ENCODE measurements at places on chromosomes 6 and 20.

DNA sequence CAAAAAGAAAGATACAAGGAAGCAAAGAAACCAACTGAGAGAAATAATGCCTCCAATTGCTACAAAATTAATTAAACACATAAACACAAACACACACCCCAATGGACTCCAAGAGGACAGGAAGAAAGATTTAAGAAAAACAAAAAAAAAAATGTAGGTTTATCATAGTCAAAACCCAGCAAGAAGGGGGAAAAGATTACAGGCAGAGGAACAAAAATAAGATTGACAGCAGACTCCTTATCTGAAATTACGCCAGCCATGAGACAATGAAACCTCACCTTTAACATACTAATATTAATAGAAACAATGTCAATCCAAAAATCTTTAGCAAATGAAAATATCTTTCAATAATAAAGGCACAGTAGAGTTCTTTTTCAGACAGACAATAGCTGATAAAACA lies 155.8 kb downstream of the RNGTT start:
- peaks cover 15% of the 10 kb centered on the region for H3K4me1 ChIP-seq
- H3K4me3 ChIP-seq, result no peak overlapping the region
- peaks cover 45% of the 10 kb centered on the region for H3K36me3 ChIP-seq
- H3K27ac ChIP-seq, result no peak overlapping the region
- no peaks in the 10 kb centered on the region for H3K27me3 ChIP-seq

DNA sequence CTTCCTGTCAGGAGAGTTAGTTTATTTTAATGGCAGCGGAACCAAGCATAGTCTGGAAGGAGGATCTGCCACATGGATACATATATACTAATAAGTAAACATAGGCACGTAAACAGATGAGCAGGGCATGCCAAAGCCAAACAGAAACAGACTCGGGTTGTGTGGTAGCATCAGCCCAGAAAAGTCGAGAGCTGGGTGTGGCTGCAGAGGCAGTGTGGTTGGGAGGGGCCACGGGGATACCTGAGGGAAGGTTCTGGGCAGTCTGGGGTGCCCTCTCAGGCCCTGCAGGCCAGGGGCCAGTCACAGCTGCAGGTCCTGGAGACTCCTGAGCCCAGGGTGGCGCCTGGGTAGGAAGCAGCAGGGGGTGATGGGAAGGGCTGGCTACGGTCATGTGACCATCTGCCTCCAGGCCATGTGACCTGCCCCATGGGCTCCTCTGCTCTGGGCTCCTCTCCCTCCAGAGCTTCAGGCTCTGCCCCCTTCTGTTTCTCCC lies 42.8 kb upstream of the MRPS10 start:
- DNase-seq, result no peak
- no peaks in the 10 kb centered on the region for H3K27me3 ChIP-seq
- no peak overlapping the region for H3K27ac ChIP-seq
- H3K36me3 ChIP-seq, result peaks cover 5% of the 10 kb centered on the region

GRCh38 chr20:2122936-2123335 lies 21.3 kb downstream of the STK35 start:
- peaks cover 45% of the 10 kb centered on the region for H3K36me3 ChIP-seq
- no peak overlapping the region for H3K4me3 ChIP-seq
- peaks cover 69% of the 10 kb centered on the region for H3K4me1 ChIP-seq
- DNase-seq, result no peak

- no peak overlapping the region for H3K4me3 ChIP-seq
- no peak overlapping the region for H3K27ac ChIP-seq
- no peaks in the 10 kb centered on the region for H3K27me3 ChIP-seq
- H3K4me1 ChIP-seq, result peaks cover 20% of the 10 kb centered on the region
Observed at GRCh38 chr6:158332237-158332636, 20.0 kb downstream of the TULP4 start.

- H3K36me3 ChIP-seq, result no peaks in the 10 kb centered on the region
- DNase-seq, result no peak
- peaks cover 2% of the 10 kb centered on the region for H3K4me1 ChIP-seq
- no peak overlapping the region for H3K27ac ChIP-seq
- H3K4me3 ChIP-seq, result no peak overlapping the region
Observed at GRCh38 chr20:58537831-58538230, 22.6 kb upstream of the APCDD1L start.

GRCh38 chr20:25280574-25281535 lies 33.0 kb downstream of the PYGB start:
- peaks cover 16% of the 10 kb centered on the region for H3K36me3 ChIP-seq
- no peak for DNase-seq
- no peak overlapping the region for H3K4me3 ChIP-seq
- no peaks in the 10 kb centered on the region for H3K27me3 ChIP-seq
